ENCODE measurements at places on chromosomes 3 and 15.

DNA sequence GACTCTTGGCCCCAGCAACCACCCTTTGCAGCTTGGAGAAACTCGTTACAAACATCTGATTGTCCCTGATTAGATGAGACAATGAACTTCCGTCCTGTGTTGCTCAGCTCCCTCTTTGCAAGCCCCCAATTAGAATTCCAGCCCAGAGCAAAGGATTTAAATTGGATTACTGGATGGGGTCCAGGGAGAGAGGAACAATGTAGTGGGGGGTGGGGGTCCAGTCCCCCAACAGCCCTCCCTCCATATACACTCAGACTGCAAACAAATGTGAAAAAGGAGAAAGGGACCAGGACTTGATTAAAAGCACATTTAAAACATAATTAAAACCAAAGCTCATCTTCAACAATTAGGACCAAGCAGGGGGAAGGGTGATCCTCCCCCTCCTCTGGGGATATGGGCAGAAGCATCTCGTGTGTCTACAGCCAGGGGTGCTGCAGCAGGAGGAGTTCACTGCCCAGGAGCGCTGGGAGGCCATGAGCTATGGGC lies 71.7 kb upstream of the TMEM115 start:
- no peak for DNase-seq

GRCh38 chr3:22720596-22720995 lies 482.5 kb upstream of the UBE2E2 start:
- no peak for DNase-seq

DNA sequence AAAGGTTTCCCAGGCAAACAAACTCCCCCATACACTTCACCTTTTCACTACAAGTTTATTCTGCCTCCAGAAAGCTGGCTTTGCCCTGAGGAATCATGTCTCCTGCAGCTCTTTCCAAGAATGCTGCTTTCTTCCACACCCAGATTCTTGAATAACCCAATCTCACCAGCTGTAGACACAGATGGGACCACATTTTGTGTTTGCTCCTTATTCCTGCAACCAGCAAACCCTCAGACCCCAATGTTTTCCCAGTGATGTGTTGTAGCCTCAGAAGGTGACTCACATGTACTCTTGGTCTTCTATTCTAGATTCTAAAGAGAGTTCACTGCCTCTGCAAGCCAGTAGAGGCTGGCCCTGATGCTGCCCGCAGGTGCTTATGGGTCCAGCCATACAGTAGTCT lies 23.6 kb upstream of the TRIM59 start:
- no peak for DNase-seq

- no peak for DNase-seq
Observed at GRCh38 chr15:75062706-75063105, 39.3 kb downstream of the PPCDC start.

GRCh38 chr3:48422272-48422671 lies 7.6 kb downstream of the PLXNB1 start:
- DNase-seq: no peak

DNA sequence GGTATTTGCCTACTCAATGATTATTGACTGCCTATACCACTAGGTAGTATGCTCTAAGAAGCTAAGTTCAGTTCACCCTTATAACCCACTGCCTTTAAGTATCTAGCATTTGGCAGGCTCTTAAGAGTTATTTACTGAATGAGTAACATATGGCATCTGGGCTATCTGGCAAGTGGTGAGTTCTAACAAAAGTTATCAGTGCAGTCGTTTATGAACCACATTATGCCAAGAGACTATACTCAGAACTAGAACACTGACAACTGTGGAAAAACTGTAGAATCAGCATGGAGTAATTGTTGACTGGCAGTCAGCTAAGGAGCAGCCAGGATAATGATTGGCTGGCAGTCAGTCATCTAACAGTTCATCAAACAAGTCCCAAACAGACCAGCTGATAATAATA lies 25.8 kb downstream of the RAF1 start:
- no peak for DNase-seq

- no peak for DNase-seq
Observed at GRCh38 chr3:183502237-183503181, 53.0 kb downstream of the KLHL6 start.

GRCh38 chr3:131794766-131795388 lies 239.9 kb downstream of the CPNE4 start:
- DNase-seq: peak; percentile 17

DNA sequence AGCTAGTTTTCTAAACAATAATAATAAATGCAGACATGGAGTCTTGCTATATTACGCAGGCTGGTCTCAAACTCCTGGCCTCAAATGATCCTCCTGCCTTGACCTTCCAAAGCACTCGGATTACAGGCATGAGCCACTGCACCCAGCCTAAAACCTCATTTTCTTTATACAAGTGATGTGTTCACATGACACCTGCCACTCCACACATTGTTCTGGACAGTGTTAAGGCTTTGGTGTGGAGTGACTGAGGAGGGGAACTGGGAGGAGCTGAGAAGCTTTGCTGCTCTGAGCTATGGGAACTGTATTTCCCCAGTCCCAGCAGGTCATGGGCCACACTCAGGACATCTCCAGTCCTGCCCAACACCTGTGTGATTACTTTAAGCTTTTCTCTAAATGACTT lies 380.0 kb downstream of the LRTM1 start:
- DNase-seq: no peak

DNA sequence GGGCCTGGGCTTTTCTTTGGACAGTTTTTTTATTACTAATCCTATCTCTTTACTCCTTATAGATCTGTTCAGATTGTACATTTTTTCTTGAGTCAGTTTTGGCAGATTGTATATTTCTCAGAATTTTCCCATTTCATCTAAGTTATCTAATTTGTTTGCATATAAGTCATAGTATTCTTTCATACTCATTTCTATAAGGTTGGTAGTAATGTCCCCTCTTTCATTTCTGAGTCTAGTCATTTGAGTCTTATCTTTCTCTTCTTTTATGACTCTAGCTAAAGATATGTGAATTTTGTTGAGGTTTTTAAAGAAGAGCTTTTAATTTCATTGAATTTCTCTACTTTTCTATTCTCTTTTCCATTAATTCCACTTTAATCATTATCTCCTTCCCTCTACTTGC lies 27.2 kb downstream of the TRPM1 start:
- DNase-seq: no peak

DNA sequence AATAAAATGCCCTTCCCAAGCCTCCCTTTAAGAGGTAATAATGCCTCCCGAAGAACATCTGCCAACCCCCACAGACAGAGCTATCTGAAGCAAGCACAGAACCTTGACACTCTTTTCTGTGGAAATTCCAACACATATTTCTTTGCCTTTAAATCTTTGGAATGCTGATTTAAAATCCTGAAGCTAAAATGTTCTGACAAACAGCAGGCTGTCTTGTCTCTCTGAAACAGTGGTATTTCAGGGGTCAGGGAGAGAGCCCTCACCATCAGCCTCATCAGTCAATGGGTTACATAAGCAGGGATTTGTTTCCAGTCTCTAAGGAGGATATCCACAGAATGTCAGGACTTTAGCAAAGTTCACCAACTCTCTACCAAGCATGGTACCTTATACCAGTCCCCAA lies 27.8 kb upstream of the ARHGEF3 start:
- DNase-seq: no peak

DNA sequence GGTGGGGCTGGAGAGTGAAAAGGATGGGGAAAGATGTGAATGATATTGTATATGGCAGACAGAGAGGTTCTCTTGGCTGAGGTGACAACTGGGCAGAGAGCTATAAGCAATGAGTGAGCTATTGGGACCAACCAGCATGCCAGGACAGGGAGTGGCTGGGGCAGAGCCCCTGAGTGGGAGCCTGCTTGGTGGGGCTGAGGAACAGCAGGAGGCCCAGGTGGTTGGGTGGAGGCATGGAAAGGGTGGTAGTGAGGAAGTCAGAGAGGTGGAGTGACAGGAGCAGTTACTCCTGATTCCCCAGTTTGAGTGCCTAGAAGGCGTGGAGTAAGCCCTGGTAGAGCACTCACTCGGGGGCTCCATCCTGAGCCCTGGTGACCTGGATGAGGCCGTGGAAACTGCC lies 15.5 kb upstream of the TNFAIP8L3 start:
- no peak for DNase-seq

- no peak for DNase-seq
Observed at GRCh38 chr15:27899583-27900285, 199.4 kb downstream of the OCA2 start.

DNA sequence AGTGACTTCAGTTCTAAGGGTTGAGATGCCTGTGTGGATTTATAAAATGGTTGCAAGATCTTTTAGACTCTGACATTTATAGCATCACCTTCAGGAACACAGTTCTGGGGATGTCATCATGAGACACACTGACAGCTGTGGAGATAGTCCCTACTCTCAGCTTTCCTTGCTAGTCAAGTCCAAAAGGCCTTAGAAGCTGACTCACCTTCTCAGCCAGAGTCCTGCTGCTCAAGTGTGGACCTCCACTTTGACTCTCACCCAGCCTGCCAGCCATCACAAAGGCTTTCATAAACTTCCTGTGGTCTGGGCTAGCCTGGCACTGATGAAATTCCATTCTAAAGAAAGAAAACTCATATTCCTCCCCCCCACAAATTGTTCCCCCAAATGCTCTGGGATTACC lies 44.8 kb downstream of the TMEM39A start:
- DNase-seq: no peak

DNA sequence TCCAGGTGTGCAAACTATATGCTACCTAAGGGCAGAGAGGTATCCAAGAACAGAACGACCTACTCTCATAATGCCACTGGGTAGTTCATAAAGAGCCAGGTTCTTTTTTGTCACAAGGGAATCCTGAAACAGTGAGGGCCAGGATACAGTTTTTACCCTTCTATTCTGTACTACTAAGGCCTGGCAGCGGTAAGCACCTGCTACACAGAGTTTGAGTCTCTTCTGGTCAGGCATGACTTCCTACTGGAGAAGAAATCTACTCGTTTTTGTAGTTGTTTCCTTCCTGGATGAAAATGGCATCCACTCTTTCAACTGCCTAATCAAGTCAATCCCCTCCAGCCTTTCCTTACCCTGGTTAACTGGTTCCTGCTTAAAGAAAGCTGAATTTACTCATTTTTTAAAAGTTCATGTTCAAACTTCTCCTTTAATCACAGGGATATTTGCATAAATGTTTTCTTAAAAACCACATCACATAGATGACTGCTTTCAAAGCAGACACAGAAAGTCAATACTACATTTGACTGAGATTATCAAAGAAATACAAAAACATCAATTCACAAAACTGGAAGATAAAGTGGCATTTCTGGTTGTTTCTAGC lies 40.0 kb downstream of the MAP4 start:
- DNase-seq: no peak

DNA sequence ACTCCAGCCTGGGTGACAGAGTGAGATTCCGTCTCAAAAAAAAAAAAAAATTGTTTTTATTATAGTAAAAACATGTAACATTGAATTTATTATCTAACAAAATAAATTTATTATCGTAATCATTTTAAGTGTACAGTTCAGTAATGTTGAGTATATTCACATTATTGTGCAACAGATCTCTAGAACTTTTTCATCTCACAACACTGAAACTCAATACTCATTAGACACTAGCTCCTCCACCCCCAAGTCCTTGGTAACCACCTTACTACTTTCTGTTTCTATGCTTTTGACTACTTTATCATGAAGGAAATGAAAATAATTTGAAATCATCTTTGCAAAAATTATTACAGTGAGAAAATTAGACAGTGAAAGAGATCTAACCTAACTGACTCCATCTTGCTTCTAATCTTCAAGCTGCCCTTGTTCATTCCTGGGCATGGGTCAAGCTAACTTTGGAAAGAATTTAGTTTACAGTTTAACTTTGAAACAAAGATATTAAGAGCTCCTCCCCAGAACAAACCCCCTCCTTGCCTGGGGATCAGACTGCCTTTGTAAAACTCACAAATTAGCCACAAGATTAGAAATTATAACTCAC lies 15.0 kb upstream of the FYCO1 start:
- no peak for DNase-seq

GRCh38 chr3:30281526-30281925 lies 324.9 kb upstream of the TGFBR2 start:
- DNase-seq: no peak

DNA sequence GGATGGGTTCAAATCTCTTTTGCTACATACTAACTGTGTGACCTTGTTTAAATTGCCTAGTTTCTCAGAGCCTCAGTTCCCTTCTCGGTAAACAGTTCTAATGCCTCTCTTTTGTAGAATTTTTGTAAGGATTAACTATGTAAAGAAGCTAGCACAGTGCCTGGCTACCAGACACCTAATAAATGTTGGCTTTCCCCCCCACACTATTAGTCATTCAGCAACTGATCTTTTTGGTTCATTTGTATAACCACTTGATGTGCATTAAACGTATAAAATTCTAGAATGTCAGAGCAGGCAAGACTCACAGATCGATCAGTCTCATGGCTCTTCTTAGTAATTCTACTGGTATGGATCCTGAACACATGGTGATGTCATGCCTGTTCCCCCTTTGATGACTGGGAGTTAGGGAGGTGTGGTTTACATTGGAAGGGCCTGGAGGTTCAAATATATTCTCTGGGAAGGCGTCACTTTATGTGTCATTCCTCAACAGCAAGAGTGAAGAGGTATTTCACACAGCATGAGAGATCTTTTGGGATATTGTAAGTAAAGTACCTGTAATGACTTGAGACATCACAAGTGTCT lies 6.5 kb downstream of the TAGLN3 start:
- no peak for DNase-seq

- DNase-seq: no peak
Observed at GRCh38 chr15:57545995-57546394, 45.7 kb upstream of the MYZAP start.

DNA sequence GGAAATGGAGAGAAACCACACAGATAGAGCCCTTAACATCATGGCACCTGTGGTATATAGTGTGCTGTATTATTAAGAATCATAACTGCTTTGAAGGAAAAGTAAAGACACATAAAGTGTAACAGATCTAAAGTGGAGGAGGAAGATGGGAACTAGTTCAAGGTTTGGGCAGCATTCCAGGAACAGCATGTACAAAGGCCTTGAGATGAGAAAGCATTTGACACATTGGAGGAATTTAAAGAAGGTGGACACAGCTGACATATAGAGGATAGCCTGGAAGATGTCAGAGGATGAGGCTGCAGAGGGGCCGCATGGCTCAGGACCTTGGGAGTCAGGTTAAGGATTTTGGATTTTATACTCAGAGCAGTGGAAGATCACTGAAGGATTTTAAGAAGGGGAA lies 39.0 kb downstream of the LRTM1 start:
- DNase-seq: no peak

DNA sequence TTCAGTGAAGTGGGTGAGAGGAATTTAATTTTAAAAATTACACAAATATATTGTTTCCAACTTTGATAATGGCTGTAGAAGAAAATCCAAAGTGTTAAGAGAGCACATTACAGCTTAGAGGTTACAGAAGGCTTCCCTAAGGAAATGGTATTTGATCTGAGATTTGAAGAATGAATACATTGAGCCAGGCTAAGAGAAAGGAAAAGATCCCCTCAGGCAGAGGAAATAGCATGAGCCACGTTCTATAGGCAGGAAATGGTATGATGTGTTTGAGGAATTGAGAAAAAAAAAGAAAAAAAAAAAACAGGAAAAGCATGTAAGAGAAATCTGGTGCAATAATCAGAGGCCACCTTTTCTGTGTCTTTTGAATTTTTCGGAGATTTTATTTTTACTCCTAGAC lies 48.6 kb downstream of the UNC13C start:
- no peak for DNase-seq
